Esophagus squamous epithelium (tissue), 5 donors: ENCODE measurements at places on chromosomes 11 and 22.

DNA sequence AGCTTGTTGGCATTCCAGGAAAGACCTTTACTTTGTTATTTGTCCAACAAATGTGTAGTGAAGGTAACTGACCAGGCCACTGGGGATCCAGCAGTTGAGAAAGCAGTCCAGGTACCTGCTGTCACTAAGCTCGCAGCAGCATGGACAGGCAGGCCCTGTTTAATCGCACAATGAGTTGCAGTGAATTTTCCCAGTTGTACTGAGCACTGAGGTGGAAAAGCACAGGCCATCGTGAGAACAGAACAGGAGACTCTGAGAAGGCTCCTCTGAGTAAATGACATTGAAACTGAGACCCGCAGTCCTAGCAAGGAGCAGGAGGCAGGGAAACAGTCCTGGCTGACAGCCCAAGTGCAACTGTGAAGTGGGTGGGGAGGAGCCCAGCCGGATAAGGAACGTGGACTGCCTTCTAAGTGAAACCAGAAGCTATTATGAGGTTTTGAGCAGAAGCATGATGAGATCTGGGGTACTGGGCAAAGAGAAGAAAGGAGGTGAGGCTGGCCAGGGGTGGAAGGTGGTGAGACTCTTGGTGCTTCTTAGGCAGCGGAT, 39.8 kb upstream of the CDON start:
- no peak for DNase-seq

- no peak for DNase-seq
These were observed 27.3 kb downstream of the TOM1 start for GRCh38 chr22:35326854-35327562.

DNA sequence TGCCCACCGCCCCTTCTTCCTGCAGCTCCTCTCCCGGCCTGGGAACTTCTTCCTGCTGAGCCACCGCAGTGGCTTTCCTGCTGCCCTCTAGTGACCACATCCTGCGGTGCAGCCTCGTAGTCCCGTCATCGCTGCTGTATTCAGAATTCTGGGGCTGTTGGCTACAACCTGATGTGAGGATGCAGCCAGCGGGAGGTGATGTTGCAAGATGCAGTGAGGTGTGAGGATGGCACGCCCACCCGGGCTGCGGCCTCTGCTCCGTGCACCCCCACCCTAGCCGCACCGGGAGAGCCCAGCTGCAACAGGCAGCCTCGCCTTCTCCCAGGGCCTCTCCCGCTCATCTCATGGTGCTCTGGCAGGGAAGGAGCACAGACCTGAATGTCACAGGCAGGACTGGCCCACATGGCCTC, 10.1 kb downstream of the CHST1 start:
- DNase-seq, result no peak

- no peak for DNase-seq
These were observed 626 bp upstream of the TBX10 start for GRCh38 chr11:67640021-67640757.

GRCh38 chr11:31805037-31805628, 6.0 kb downstream of the PAX6 start:
- DNase-seq, result no peak

GRCh38 chr11:65204646-65205601, 23.2 kb downstream of the CAPN1 start:
- DNase-seq, result no peak

DNA sequence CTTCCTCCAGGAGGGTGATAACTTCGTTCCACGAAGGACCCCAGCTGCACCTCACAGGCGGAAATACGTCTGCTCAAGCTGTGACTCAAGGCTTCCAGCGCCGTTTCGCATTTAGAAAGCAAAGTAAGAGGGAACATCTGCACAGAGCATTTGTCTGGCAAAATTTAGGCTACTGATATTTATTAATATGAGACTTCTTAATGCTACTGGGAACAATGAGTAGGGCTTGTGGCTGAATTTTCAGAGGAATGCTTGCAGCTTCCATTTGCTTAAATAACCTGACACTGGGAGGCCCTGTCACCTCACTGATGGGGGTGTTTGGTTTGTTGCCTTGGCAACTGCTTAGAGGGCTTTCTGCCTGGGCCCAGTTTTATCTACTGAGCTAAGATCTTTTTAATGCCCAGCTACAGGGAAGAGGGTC, 14.7 kb upstream of the ST14 start:
- DNase-seq, result no peak

- no peak for DNase-seq
These were observed 90.7 kb downstream of the RTL6 start for GRCh38 chr22:44407171-44407986.

GRCh38 chr11:82315093-82315492, 418.6 kb downstream of the FAM181B start:
- no peak for DNase-seq

DNA sequence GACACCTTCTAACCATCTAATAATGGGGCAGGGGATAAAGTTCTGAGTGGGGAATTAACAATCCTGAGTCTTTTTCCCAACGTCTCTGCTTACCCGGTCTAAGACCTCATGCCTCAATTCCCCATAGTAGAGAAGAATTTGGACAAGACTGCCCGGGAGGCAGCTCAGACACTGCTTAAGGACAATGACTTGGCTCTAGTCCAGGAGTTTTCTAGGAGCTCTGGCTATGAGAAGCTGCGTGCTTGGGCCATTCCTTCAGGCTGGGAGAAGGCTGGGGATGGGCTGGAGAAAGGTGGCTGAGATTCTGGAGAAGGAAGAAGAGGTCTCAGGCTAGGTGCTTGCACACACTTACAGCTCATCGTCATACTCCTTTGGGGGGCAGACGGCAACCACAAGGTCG, 19.8 kb upstream of the ABCC8 start:
- DNase-seq, result no peak

DNA sequence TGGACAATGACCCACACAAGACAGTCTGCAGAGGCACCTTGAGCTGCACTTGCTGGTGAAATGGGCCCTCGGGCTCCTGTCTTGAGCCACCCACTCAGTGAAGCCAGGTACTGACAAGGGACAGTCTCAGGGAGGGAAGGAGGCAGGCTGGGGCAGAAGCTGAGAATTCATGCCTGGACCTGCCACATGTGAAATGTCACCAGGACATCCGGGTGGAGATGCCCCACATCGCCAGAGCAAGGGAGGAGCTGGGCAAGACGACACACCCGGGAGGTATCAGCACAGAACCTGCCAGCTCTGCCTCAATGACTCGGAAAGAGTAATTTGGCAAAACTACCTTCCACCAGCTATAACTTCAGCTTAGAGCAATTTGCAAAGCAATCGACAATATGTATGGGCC, 23.5 kb downstream of the CPT1A start:
- no peak for DNase-seq

DNA sequence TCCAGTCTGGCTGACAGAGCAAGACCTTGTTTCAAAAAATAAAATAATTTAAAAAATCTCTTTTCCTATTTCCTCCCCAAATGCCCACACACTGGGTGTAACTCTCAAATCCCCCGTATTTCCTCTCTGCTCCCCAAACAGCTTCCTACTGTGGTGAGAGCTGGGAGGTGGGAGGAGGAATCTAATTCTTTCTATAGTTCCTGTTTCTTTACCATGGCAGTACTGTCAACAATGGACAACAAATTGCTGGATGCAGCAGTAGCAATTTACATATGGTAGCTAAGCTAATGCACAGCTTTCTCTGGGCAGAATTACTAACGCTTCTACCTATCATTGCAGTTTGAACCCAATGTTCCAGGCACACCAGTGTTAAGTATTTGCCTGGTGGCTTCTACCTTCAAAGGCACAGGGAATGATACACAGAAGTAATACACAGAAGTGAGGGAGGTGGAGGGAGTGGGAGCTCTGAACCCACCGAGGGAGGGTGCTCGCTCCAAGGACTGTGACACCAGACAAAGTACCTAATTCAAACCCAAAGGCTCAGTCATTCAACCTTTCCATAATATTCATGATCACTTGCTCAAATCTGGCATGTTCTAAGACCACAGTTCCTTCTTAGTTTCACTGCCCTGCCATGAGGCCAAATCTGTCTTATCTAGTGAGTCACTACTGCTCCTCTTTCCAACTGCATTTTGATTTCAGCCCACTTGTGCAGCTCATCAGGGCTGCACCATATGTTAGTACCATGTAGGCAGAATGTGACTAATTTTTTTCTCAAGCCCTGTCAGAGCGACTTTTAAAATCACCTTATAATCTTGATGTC, 37.9 kb downstream of the CELF1 start:
- DNase-seq, result no peak

- DNase-seq, result no peak
These were observed 3.0 kb downstream of the OR8D1 start for GRCh38 chr11:124310721-124311120.

- DNase-seq, result no peak
These were observed at the start of gene LRRN4CL for GRCh38 chr11:62689421-62690183. LRRN4CL (minus strand) TSS chr11:62689530; CDS start chr11:62688508, 1,022 bp downstream.

GRCh38 chr11:37076866-37077265, 478.8 kb upstream of the RAG2 start:
- DNase-seq, result no peak
